Temporal lobe (tissue), 4 donors: ENCODE measurements at places on chromosomes 16 and 17. TPM values are rescaled to one million over a fixed set of nuclear protein-coding genes. Genes with fewer than 3 reads are reported as not detected.

SHISA6 gene
- total RNA-seq = 5.4 TPM

LAT gene
- total RNA-seq = 0.49 TPM

ATP6V0D1 gene
- 71.1 TPM for total RNA-seq

SPAG7 gene
- 34.4 TPM for total RNA-seq

CLDN7 gene
- total RNA-seq = 0.49 TPM

ABCA10 gene
- total RNA-seq = 2.7 TPM

CALB2 gene
- total RNA-seq = 19.4 TPM

KRTAP1-5 gene
- total RNA-seq = not detected

HOXB4 gene
- total RNA-seq = not detected

DHRS7C gene
- not detected for total RNA-seq

NDE1 gene
- 6.4 TPM for total RNA-seq

KRTAP9-2 gene
- not detected for total RNA-seq

MYH13 gene
- not detected for total RNA-seq

PYY gene
- total RNA-seq = not detected

SLC13A2 gene
- total RNA-seq = not detected

TBC1D3H gene
- total RNA-seq = not detected

KRT25 gene
- total RNA-seq = 0.49 TPM

SDK2 gene
- total RNA-seq = 14.8 TPM

OR2C1 gene
- total RNA-seq = 0.49 TPM

NAGS gene
- total RNA-seq = 0.25 TPM
